ENCODE measurements at places on chromosomes 6 and 20. TPM values are rescaled to one million over a fixed set of nuclear protein-coding genes. Genes with fewer than 3 reads are reported as not detected.
A peak's percentile ranks its signal among the peaks of the same experiment; 100 is the strongest.

SUMO4 gene
- 0.26 TPM for total RNA-seq

PPIL6 gene
- total RNA-seq, result 1.1 TPM

PTPRA gene
- 19.9 TPM for total RNA-seq

FOXC1 gene
- 1.8 TPM for total RNA-seq

- peak; percentile 92 for DNase-seq
These were observed 52.6 kb upstream of the NFATC2 start for GRCh38 chr20:51595058-51595532.

GRCh38 chr6:104642871-104643270 lies 216.8 kb downstream of the HACE1 start:
- DNase-seq, result no peak

- no peak for DNase-seq
These were observed 113.7 kb upstream of the DTNBP1 start for GRCh38 chr6:15776458-15776980.

- no peak for DNase-seq
These were observed 7.2 kb downstream of the PEX3 start for GRCh38 chr6:143457563-143458359.

All from psoas muscle (tissue), 8 donors.